ENCODE measurements at places on chromosomes 13 and 19.
A peak's percentile ranks its signal among the peaks of the same experiment; 100 is the strongest.

DNA sequence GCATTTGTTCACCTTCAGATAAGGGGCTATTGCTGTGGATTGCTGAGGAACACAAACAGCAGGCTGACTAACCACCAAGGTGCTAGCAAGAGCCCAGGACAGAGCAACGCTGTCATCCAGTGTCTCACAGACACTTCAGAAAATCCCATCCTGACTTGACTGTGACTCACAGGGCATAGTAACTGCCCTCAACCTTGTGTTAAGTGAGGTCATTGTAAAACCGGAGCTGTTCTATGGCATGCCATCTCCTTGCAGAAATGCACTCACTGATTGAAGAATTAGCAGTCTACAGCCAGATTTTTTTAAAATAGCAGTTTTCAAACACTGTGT is 51.1 kb downstream of the TNFRSF19 start:
- no peak for DNase-seq

DNA sequence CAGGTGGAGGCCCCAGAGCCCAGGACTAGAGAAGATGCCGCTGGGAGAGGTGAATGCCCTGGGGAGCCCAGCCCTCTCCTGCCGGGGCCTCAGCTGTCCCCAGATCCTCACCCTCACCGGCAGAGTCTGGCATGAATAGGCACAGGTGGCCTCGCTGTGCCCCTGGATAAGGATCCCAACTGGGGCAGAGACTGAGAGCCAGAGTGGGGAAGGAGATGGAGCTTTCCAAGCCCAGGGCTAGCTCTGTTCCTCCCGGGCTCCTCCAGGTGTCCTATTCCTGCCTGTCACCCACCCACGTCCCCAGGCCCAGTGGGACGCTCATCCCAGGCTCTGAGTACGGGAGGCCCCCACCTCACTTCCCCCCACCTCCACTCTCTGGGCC is 16.5 kb downstream of the PRR36 start:
- DNase-seq = no peak

- DNase-seq = no peak
Measured at GRCh38 chr19:43662487-43662886, 7.5 kb downstream of the PLAUR start.

GRCh38 chr13:110306960-110307766 is at the start of the genes COL4A1 and COL4A2:
COL4A1 (minus strand) TSS chr13:110307157; CDS start chr13:110307027, 130 bp downstream.
COL4A2 (plus strand) TSS chr13:110307284; CDS start chr13:110307904, 620 bp downstream.
- no peak for DNase-seq

DNA sequence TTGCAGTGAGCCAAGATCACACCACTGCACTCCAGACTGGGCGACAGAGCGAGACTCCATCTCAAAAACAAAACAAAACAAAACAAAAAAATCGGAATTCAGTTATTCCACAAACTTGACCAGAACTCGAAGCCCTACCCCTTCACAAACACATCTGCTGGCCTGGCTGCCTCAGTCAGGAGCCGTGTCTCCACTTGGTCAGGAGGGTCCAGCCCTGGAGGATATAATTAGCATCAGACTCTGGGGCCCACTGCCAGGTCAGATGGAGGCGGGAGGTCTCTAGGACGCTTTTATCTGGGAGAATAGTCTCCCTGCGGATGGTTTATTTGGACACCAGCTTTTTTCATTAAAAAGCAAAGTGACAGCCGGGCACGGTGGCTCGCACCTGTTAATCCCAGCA is 8.0 kb downstream of the ELL start:
- DNase-seq = no peak

DNA sequence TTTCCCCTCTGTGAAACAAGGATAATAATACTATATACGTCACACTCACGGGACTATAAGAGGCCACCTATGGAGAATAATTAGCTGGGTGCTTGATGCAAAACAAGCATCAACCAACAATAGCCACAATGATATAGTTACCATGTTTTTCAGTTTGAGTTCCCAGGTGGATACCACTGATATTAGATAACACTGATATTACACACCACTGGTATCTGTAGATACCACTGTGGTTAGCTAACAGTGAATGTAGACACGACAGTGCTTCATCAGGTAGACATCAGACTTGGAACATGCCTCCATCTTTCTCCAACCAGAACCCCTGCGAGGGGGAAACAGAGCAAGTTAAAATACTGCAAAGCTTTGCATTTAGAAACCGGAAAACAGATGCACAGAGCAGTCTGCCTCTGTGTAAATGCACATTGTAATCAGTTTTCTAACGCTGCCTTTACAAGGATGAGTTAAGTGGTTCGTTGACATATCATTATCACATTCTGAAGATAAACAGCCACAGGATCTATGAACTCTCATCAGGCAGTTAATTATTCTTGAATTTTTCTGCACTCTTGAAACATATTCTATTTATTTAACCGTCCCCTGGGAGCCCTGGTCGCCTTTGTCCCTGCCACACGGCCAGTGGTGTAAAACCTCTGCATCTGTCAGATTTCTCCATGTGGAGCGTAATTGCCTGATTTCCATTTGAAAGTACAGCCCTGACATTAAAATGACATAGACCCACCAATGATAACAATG is 80.7 kb downstream of the RNASEH2B start:
- DNase-seq = no peak

- DNase-seq = no peak
Measured at GRCh38 chr19:55451163-55451964, 8.3 kb upstream of the SHISA7 start.

GRCh38 chr19:35845215-35846037 is 6.9 kb downstream of the NPHS1 start:
- no peak for DNase-seq

DNA sequence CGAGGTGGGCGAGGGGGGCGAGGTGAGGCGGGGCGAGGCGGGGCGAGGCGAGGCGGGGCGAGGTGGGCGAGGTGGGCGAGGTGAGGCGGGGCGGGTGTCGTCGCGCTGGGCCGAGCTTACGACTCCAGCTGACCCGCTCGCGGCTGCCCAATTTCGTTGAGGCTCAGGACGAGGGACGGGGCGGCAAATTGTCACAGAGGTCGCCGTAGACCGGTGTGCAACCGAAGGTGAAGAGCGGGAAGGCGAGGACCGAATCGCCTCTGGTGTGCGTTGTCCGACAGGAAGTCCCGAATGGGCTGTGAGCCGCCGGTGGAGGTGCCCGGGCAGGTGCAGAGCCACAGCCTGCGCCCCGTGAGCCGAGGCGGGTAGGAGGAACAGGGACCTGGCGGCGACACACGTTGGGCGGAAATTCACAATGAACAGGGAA is at the start of gene LACC1:
Gene LACC1, plus strand, starts transcription at position 150 of the 427 bp plus-strand sequence. CDS start 1,082 bp downstream, outside the sequence.
- DNase-seq = peak; percentile 52

- DNase-seq = peak; percentile 1
Measured at GRCh38 chr19:34556488-34556887, 74.9 kb downstream of the WTIP start.

- DNase-seq = no peak
Measured at GRCh38 chr13:108361769-108362168, 92.3 kb downstream of the TNFSF13B start.

DNA sequence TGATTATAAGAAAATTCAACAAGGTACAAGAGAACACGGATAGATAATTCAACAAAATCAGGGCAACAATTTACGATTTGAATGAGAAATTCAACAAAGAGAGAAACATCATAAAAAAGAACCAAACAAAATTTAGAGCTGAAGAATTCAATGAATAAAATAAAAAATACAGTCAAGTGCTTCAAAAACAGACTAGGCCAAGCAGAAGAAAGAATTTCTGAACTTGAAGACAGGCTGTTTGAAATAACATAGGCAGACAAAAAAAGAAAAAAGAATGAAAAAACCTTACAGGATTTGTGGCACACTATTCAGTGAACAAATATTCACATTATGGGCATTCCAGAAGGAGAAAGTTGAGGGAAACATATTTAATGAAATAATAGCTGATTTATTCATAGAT is 31.1 kb downstream of the ZNF283 start:
- DNase-seq = no peak

DNA sequence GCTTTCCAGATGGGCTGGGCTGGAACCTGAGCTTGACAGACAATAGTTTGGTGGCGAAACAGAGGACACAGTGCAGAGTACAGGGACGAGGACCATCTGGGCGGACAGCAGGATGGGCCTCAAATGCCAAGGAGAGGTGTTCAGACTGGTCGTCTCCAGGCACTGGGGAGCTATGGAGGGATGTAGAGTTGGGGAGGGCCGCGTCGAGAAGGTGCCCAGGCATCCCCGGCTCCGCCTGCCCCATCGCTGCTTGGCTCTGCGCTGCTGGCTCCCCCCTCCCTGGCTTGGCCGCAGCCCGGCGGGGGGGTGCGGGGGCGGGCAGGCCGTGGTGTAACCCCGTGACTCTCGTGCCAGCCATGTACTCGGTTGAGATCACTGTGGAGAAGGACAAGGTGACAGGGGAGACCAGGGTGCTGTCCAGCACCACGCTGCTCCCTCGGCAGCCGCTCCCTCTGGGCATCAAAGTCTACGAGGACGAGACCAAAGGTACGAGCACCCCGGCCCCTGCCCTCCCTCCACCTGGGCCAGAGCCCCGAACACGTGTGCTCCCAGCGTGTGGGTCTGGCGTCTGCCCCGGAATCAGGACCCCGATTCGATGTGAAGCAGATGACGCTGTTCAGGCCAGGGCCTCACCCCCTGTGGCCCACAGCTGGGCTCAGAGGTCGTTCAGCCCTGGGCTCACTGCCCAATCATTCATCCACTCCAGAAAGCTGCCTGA is 10.8 kb upstream of the MISP start:
- DNase-seq = no peak

DNA sequence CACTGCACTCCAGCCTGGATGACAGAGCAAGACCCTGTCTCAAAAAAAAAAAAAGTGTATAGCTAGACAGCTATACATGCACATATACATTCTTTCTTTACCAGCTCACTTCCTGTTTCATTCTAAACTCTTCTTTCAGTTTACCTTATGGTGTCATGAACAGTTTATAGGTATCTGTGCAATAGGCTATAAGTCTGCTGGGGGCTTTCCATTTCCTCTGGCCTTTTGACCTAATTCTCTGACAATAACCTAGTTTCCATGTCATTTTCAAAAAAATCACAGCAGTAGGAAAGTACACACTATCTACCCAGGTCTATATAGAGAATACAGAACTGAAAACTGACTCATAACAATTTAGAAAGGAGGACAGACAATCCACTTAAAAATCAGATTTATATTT is 24.4 kb upstream of the URAD start:
- DNase-seq = no peak

DNA sequence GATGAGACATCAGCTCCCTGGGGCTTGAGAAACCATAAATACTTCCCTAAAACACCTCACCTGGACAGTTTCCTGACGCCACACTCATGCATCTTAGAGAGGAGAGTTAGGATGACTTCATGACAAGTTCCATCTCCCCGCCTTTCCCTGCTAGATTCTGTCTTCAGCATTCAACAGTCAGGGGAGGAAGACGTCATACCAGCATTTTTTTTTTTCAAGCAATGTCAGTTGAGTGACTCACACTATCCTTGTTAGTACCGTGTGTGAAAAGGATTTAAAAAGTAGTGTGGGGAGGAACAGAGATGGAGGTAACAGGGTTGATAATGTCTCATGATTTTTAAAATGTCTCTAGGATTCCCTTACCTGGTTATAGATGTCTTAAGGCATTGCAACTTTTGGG is at the start of gene OR7D2:
Gene OR7D2, plus strand, starts transcription at position 79 of the 400 bp plus-strand sequence. CDS start 6,803 bp downstream, outside the sequence.
- DNase-seq = no peak

- no peak for DNase-seq
Measured at GRCh38 chr19:38283271-38283670, 18.9 kb downstream of the SPINT2 start.

DNA sequence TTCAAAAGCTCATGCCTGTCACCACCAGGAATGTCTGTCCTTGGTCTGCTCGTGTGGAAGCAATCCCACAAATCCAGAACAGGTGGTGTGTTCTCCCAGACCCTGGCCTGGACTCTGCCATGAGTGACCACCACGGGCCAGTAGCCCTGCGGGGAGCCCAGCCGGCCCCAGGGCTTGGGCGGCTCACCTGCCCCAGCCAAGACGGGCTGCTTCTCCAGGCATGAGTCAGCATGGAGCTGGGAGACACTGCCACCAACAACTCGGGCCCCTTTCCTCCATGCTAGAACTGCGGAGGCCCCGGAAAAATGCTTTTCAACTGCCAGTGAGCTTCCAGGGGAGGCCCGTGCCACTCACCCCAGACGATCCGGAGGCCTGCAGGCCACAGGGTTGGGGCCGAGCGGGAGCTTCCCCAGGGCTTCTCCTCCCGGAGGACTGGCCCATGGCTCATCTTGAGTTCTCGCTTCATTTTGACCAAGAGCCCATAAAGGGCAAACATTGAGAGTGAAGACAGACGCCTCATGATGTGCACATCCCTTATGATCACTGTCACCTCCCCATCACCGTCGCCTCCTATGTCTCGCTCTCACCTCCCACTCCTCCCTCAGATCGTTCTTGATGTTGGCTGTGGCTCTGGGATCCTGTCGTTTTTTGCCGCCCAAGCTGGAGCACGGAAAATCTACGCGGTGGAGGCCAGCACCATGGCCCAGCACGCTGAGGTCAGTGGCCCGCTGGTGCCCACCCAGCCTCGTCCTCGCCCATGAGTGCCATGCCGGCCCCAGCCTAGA is 16.7 kb downstream of the YIPF2 start:
- DNase-seq = no peak

- no peak for DNase-seq
Measured at GRCh38 chr19:49231804-49232203, 74.2 kb downstream of the TRPM4 start.

DNA sequence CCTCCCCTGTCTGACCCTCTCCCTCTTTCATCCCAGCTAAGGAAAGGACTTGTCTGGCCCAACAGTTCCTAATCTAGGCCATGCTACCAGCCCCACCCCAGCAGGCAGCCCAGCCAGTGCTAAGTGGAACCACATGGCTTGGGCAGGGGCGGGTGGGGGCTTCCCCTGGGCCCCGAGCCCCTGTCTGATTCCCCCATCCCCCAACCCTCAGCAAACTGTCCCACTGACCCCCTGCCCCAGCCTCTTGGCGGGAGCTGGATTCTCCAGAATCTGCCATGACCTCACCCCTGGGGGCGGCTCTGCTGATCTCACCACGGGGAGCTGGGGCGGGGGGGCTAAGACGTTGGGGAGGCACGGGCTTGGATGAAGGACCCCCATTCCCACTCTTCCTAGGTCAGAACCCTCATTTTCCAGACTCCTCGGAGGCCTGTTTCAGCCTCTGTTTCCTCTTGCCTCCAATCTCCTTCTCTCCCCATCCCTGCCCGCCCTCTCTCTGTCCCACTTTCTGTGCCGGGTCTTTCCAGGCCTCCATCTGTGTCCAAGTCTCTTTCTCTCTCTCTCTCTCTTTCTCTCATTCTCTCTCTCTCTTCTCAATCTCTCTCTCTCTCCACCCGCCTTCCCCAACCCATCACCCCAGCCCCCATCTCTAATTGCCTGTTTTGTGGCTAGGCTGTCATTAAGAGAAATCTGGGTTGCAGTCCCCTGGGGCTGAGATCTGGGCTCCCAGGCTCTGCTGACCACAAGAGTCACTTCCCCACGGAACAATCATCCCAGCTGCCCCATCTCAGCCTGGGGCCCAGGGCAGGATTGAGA is 2.7 kb downstream of the COL5A3 start:
- no peak for DNase-seq

GRCh38 chr19:491146-491741 is 5.0 kb upstream of the MADCAM1 start:
- DNase-seq = no peak

All from hippocampal formation (tissue), 2 donors.